ENCODE measurements at places on chromosomes 13 and 19.
A peak's percentile ranks its signal among the peaks of the same experiment; 100 is the strongest.

GRCh38 chr13:27659145-27659865 is 37.6 kb downstream of the POLR1D start:
- no peak for DNase-seq

GRCh38 chr13:19050901-19051300 is 130.7 kb downstream of the TUBA3C start:
- no peak for DNase-seq

DNA sequence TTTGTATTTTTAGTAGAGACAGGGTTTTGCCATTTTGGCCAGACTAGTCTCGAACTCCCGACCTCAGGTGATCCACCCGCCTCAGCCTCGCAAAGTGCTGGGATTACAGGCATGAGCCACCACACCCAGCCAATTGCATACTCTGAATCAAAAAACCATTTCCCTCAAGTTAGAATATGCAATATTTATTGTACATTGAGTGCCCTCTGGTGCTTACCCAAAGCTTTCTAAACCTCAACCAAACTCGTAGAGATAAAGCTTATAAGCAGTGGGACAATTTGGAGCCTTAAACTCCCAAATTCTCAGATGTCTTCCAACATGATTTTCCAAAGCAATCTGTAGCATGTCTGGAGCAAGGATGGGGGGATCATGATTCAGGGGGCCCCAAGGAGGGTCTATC is 22.4 kb downstream of the RFXAP start:
- no peak for DNase-seq

- DNase-seq = no peak
These were observed 8.4 kb upstream of the CEBPA start for GRCh38 chr19:33310606-33311325.

DNA sequence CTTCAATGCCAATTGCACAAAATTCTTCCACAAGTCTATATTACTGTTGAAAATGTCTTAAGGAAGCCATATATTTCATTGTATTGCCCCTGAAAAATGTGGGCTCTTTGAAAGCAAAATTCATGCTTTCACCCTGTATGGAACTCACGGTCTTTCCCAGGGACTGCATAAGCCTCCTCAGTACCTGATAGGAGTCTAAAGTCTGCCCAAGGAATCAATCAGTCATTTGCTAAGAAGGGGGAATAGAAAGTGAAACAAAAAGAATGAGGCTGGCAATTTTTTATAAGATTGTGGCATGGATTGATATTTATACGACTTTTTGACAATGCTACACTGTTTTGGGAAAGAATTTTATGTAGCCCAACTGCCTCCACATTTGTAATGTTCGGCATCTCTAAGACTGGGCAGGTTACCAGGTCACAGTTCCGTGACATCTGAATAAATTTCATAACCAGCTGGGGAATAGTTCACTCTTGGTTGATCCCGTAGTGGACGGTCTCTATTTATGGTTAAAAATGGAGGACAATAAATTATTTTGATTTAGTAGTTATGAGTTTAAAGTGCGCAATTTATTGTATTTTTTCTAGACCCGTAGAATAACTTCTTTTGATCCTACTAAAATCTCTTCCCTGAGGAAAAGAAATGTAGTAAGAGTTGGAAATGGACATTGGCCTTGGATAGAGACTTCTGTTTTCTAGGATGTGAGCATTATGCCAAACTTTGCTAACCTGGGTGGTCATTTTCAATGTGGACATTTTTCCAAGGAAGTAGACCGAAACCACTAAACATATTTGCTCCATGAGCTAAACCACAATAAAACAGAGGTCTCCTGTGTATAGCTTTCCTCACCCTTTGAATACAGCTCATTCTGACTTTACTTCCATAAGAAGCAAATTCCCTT is 1585.4 kb downstream of the EFNB2 start:
- no peak for DNase-seq

GRCh38 chr19:30647891-30648720 is 275.9 kb downstream of the ZNF536 start:
- DNase-seq = no peak

- no peak for DNase-seq
These were observed 10.5 kb downstream of the GNA11 start for GRCh38 chr19:3104708-3104983.

- no peak for DNase-seq
These were observed 9.7 kb upstream of the LENG8 start for GRCh38 chr19:54439174-54439851.

DNA sequence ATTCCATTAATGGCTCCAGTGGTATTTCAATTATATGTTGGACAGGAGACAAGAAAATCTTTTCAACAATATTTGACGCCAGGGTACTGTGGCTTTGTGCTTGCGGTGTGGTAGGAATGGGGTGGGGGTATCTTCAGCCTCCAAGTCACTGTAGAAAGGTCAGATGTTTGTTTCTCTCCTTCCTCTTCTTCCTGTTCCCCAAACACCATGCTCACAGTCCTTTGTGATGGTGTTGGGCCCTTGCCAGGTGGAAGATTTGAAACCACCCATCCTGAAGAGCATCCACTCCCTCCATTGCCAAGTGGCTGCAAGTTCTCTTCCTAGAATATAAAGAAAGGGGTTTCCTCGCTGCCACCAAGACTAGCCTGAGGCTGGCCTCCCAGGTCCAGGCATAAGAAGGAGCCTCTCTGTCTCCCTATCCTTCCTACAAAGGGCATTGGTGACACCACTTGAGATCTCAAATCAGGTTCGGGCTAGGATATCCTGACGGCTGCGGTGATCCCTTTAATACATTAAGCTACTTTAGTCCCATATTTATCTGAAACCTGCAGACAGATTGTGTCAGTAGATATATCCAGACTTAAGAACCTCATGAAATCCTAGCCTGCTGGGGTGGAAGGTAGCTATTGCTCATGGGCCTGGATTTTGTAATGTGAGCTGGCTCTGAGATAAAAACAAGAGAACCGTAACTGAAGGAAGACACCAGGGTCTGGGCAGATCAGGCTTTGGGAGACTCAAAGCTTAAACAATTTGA is 64.3 kb upstream of the SIAH3 start:
- DNase-seq = no peak

DNA sequence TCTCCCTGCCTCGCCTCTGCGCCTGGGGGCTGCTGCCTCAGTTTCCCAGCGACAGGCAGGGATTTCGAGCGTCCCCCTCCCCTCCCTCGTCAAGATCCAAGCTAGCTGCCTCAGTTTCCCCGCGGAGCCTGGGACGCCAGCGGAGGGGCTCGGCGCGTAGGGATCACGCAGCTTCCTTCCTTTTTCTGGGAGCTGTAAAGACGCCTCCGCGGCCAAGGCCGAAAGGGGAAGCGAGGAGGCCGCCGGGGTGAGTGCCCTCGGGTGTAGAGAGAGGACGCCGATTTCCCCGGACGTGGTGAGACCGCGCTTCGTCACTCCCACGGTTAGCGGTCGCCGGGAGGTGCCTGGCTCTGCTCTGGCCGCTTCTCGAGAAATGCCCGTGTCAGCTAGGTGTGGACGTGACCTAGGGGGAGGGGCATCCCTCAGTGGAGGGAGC is 722 bp upstream of the ICAM1 start:
- DNase-seq = peak; percentile 43

- DNase-seq = no peak
These were observed 462.0 kb upstream of the ZNF507 start for GRCh38 chr19:31883296-31883990.

- DNase-seq = no peak
These were observed 547.0 kb upstream of the SLITRK5 start for GRCh38 chr13:87123987-87124784.

GRCh38 chr19:52140032-52140710 is 433 bp upstream of the ZNF616 start:
- DNase-seq = peak; percentile 96

DNA sequence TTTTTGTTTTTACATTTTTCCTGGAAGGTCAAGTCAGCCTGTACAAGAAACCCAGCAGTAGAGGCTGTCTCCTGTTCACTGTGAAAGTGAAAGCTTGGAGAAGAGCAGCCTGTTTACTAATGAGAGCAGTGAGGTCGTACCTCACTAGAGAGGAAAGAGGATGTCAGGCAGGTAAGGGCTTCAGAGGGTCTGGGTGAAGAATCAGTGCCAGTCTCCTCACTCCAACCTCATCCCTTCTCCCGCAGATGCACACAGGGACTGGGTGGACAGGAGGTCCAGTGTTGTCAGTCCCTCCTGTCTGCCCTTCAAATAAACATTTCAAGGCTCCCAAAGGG is 462.5 kb downstream of the KLF5 start:
- DNase-seq = no peak

Data from stimulated activated CD4-positive, alpha-beta T cell treated with anti-CD3 and anti-CD28 coated beads, TNF-alpha, amount 100 ng/mL, for 4 hours (primary cell).